Stimulated activated CD4-positive, alpha-beta T cell treated with anti-CD3 and anti-CD28 coated beads, Interleukin-4, amount 100 ng/mL, for 48 hours (primary cell): ENCODE measurements at places on chromosomes 5 and 9.

GRCh38 chr5:55993013-55993412 is 1.8 kb downstream of the IL6ST start:
- DNase-seq: no peak

- no peak for DNase-seq
Measured at GRCh38 chr5:53368516-53368915, 111.9 kb upstream of the FST start.

DNA sequence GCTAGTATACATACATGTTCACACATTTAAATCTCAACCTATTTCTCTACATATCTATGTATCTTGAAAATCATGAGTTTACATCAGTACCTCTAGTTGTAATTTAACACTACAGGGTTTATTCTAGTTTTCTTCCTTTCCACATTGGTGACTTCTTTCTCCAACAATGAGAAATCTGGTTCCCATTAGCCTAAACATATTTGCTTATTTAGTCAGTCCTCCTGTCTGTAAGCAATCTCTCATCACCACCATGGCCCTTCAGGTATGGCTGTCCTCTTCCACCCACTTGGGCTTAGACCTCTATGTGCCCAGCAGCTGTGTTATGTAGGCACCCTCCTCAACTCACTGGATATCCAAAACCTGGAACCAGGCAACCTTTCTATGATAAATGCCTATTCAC is 8.0 kb upstream of the SPATA31D1 start:
- no peak for DNase-seq

- no peak for DNase-seq
Measured at GRCh38 chr9:4902135-4902475, 83.0 kb upstream of the JAK2 start.

GRCh38 chr5:68424799-68425537 is 209.4 kb downstream of the PIK3R1 start:
- DNase-seq: no peak

- no peak for DNase-seq
Measured at GRCh38 chr5:158376679-158377078, 517.7 kb upstream of the CLINT1 start.

GRCh38 chr5:66708368-66708767 is 112.2 kb downstream of the MAST4 start:
- no peak for DNase-seq

GRCh38 chr9:88498880-88499279 is 36.1 kb upstream of the NXNL2 start:
- no peak for DNase-seq

DNA sequence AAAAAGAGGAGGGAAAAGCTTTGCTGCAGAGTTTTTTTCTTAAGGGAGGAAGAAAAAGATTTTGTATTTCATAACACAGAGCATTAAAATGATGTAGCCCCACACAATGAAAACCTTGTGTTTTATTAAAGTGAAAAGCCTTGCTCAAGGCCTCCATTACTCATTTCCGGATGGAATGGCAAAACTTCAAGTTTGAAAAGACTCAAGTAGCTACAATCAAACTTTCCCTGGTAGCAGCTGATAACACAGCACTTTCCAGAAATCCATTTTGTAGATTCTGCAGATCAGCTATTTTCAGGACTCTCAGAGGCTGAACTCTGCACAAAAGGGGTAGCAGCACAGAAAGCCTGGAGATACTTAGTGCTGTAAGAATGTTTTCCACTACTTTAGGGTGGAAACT is 374.8 kb downstream of the NFIB start:
- no peak for DNase-seq

GRCh38 chr9:3742586-3742985 is 216.8 kb upstream of the RFX3 start:
- no peak for DNase-seq

DNA sequence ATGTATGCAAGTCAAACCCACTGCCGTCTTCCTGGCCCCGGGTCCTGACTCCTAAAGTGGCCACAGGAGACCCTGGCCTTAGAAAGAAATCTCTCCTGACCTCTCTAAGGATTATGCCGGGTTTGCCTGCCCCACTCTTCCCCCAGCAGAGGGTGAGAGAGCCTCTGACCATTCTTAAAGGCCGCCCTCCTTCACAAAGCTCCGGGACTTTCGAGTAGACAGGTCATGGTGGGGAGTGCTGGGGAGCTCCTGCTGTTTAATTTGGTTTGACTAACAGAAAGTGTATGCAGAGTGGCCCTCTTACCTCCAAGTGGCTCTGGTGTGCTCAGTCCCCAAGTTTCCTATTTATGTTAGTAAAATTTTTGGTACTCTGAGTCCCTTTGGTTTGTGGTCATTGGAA is 111.8 kb downstream of the LRRC70 start:
- DNase-seq: no peak
